HL-60 (cell line): ENCODE measurements at places on chromosomes 6 and 20.
A peak's percentile ranks its signal among the peaks of the same experiment; 100 is the strongest.

- DNase-seq = no peak
Measured at GRCh38 chr6:124984668-124985338, 22.6 kb downstream of the RNF217 start.

- DNase-seq = no peak
Measured at GRCh38 chr20:49267327-49267726, 10.5 kb downstream of the ZNFX1 start.

DNA sequence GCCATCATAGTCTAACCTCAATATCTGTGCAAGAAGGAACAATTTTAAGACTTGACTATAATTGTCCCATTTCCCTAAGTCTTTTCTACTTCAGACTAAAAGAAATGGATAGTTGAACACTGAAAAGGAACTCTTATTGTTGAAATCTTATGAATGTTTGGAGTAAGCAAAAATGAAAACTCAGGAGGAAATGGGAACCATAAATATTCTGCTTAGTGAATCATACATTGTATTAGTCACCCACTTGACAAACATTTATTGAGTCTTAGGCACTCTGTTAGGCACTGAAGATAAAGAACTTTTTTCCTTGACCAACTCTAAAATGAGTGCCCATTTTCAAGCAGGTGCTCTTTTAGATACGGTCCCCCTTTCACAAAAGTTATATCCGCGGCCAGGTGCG lies 8.7 kb downstream of the CCDC170 start:
- DNase-seq = no peak

DNA sequence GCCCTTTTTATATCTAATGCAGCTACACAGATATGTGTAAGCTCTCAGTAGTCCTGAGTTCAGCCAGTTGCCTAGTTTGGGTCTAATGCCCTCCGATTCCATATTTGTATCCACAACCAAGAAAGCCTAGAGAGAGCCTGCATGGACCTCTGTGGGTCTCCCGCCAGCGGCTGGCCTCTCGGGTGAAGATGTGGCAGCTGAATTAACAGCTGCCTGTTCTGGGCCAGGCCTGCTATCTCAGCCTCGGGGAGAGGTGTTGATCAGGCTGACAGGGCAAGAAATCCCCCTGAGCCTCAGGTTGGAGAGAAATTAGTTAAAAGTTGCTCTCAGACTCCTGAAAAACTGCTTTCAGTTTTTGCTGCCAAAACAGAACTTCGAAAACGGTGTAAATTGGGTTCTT lies 19.8 kb downstream of the PTK7 start:
- no peak for DNase-seq

DNA sequence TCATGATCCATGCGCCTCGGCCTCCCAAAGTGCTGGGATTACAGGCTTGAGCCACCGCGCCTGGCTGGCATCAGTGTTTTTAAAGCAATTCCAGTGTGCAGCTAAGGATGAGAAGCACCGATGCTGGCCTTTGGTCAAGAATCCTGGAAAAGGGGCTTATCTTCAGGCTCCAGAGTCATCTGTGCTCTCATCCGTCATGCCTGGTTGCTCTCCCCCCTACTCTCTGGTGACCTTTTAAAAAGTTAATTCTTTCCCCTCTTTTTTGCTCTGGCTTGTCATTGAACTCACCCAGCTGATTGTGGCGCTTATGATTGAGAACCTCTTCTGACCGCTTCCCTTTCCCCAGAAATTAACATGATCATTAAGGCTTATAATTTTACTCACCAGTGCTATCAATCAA lies 28.7 kb downstream of the NR2E1 start:
- no peak for DNase-seq

- DNase-seq = no peak
Measured at GRCh38 chr6:64104051-64104450, 468.4 kb downstream of the PHF3 start.

GRCh38 chr6:128327890-128328289 lies 192.5 kb downstream of the PTPRK start:
- DNase-seq = peak; percentile 49

DNA sequence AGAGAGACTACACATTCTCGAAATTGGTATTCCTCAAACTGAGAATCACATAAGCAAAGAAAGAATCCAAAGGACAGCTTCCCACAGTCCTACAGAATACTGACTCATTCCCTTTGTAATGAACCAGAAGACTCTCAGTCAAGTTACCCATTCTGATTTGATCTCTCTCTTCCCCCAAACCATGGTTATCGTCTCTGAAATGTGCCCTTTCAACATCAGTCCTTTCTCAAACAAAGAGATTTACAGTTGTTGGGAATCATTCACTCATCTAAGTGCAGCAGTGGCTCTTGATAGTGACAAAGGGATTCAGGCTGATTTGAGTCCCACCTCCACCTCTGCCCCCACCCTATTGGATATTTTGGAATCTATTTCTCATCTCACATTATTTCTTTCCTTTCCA lies 15.0 kb upstream of the RSPO3 start:
- DNase-seq = no peak

DNA sequence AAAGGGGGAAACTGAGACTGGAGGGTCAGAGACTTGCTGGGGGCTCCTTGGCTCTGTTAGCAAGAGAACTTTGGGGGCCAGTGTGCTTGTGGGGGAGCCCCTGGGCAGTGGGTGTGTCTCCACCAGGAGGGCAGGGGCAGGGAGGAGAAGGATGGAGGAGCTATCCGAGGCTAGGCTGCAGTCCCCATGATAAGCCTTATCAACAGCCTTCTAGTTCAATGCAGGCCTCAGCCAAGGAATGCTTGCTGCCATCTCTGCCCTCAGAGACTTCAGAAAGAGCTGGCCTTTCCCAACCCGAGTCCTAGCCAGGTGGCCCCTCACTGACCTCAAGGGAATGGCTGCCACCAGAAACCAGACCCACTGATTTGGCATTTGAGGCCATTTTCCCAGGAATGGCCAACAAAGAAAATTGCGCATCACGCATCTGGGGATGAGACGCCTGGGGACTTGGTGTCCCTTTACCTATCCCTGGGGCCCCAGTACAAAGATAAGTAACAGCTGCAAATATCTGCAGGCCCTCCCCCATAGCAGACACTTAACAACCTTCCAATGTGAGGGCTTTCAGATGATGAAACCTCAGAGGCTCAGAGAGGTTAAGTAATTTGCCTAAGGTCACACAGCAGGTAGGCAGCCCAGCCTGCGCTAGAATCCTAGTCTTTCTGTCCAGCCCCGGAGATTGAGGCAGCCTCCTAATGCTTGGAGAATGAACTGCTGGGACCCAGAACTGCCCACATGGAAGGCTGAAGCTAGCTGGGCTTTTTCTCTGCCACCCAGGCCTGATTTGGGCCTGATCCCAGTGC lies 4.9 kb downstream of the TGM2 start:
- DNase-seq = no peak

GRCh38 chr20:4067600-4068261 lies 52.4 kb upstream of the RNF24 start:
- peak; percentile 87 for DNase-seq

- no peak for DNase-seq
Measured at GRCh38 chr6:46288835-46289234, 118.1 kb upstream of the ENPP5 start.

- DNase-seq = peak; percentile 77
Measured at GRCh38 chr6:143064951-143065683, 4.4 kb downstream of the AIG1 start.

DNA sequence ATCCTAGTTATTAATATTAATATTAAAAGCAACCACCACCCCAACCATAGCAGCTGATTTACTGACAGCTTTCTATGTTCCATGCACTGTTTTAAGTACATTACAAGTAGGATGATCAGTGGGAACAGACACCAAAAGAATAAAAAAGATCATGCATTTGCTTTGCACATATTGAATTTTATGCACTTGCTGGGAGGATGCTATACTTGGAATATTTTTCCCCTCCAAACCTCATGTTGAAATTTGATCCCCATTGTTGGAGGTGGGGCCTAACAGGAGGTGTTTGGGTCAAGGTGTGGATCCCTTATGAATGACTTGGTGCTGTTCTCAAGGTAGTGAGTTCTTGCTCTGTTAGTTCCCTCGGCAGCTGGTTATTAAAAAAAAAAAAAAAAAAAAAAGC lies 178.9 kb upstream of the MYLIP start:
- DNase-seq = no peak

DNA sequence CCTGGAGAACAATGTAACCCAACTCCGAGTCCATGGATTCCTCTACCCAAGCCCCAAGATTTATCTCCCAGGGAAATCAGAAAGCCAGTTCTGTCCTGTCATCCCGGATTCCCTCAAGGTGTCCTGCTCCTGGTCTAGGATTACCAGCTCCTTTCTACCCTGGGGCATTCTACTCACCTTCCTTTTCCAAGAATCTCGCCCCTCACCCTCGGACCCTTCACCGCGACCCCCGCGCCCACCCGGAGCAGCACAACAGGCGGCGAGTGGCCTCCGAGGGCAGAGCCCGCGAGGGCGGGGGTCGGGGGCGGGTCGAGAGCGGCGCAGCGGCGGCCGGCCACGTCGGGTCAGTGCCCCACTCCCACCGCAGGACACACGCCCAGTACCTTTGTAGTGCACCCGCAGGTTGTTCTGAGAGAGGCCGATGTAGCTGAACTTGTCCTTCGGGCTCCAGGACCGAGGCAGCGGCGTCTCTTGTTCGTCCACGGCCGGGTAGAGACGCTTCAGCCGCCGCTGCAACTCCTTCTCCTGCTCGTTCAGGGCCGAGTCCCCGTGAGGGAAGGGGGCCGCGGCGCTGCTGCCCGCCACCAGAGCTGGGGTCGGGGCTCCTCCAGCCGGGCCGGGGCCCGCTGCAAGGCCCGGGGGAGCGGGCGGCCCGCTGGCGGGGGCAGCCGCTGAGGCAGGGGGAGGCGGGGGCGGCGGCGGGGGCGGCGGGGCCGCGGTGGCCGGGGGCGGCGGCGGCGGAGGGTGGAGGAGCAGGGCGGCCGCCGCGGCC lies 897 bp downstream of the RANBP9 start:
- peak; percentile 33 for DNase-seq

DNA sequence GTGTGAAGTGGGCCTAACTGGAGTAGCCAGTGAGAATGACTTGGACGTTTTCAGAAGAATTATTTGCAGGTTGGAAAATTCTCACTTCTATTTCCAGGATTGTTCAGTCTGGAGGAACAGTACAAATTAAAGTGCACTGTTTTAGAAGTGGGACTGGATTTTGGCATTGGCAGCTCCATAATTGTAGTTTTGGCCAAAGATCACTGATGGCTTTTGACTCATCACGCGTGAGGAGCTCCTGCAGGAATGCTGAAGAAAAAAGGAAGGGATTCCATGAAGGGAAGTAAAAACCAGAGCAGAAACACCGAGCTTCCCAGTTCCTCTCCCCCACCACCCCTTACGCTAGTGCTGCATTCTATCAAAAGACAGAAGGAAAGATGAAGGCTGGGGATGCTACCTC lies 103.5 kb downstream of the JARID2 start:
- DNase-seq = no peak

- no peak for DNase-seq
Measured at GRCh38 chr6:166019214-166019613, 148.4 kb downstream of the TBXT start.

- DNase-seq = no peak
Measured at GRCh38 chr20:56440346-56441007, 27.9 kb upstream of the RTF2 start.

GRCh38 chr20:10856237-10857015 lies 182.6 kb upstream of the JAG1 start:
- no peak for DNase-seq

- DNase-seq = no peak
Measured at GRCh38 chr6:107205058-107205998, 90.0 kb upstream of the BEND3 start.

GRCh38 chr6:160767647-160768019 lies 65.6 kb downstream of the PLG start:
- no peak for DNase-seq

DNA sequence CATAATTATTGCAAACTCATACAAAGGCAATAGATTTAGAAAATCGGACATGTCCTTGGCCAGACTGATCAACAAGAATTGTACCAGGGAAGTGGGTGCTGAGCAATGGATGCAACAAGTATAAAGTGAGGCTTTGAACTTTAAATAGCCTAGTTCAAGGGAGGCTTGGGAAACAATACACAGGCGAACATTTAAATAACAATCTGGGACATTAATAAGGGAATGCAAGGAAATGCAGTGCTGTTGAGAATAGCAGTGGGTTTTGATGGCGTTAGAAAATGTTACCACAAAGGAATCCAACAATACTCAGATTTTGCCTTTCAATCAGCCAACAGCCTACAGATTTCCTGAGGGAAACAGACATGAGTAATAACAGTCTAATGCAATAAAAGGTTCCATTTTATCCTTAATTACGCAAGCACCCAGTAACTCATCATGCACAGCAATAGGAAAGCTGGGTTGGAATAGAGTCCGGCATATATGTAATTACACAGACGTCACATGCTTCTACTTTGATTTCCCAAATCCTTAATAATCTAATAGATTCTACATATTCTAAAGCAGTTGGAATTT lies 134.6 kb downstream of the PHACTR1 start:
- DNase-seq = no peak

DNA sequence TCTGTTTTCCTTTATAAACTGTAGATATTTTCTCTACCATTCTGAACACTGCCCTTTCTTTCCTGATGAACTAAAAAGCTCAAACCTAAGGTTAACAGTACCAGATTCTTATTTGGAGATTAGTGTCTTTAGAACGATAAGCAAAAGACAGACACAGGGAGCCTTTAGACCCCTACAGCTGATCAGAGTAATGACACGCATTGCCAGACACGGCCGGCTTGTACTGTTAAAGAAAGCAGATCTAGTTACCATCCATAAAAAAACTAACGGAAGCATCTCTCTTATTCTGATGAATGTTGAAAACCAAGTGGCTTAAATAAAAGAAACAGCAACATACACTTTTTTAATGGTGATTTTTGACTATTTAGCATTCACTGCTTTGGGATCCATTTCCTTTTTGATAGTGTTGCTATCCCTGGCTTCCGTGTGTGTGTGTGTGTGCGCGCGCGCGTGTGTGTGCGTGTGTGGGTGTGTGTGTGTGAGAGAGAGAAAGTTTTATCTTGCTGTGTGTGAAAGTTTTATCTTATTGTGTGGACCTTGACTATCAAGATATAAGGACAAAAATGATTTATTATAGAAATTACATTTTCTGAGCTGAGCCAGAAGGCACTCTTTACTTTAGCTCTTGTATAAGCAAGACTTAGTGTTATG lies 95.6 kb upstream of the SLC35B3 start:
- DNase-seq = no peak

- DNase-seq = no peak
Measured at GRCh38 chr20:24598996-24599395, 129.6 kb downstream of the SYNDIG1 start.

- DNase-seq = no peak
Measured at GRCh38 chr6:90368601-90369000, 72.0 kb upstream of the BACH2 start.

DNA sequence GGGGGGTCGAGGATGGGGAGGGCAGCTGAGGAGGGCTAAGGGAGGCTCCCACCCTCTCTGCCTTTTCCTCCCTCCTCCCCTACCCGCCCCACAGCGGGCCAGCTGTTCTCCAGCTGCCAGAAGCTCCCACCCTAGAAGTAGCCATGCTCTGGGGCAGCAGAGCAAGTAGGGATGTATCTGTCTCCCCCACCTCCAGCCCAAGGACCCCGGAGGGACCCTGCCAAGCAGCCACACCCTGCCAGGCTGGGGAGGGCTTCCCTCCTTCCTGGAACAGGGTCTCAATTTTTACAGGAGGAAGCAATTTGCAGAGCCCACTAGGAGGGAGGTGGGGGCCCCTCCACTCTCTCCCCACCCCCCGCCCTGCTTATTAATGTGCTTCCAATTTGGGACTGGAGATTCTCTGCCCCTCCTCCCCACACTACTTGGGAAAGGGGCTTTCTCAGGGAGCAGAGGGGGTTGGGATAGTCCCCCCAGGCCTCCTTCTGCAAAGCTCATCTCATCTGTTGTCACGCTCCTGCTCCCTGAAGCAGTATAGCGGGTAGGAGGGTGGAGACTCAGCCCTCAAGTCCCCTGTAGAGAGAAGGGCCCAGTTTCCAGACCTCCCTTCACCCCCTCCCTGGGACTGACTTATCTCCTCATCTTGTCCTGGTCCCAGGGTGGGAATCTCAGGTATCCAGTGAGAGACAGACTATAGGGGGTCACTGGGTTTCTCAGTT lies 4.5 kb downstream of the TEAD3 start:
- DNase-seq = no peak
